Stimulated activated naive CD4-positive, alpha-beta T cell (primary cell): ENCODE measurements at places on chromosomes 1 and 21.

GRCh38 chr1:111471012-111471411 is 2.8 kb upstream of the C1orf162 start:
- peak; percentile 86 for DNase-seq

DNA sequence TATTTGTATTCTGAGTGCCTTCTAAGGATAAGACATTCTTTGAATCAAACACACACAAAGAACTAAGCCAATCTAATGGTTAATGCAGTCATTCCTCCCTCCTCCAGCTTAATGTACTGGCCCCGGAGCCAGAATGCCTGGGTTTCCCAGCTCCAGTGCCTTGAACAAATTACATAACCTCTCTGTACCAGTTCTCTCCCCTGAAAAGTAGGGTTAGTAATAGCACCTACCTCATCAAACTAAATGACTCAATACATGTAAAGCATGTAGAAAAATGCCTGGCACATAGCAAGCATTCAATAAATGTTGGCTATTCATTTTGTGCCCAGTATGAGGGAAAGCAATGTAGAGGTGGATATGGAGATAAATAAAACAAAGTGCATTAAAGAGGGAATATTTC is 14.0 kb downstream of the C1orf52 start:
- no peak for DNase-seq

GRCh38 chr21:34298534-34299167 is 65.2 kb upstream of the KCNE2 start:
- no peak for DNase-seq

GRCh38 chr1:201330541-201330940 is 46.9 kb downstream of the TNNT2 start:
- no peak for DNase-seq

- DNase-seq: peak; percentile 87
Observed at GRCh38 chr1:204520834-204521709, 4.9 kb downstream of the MDM4 start.

DNA sequence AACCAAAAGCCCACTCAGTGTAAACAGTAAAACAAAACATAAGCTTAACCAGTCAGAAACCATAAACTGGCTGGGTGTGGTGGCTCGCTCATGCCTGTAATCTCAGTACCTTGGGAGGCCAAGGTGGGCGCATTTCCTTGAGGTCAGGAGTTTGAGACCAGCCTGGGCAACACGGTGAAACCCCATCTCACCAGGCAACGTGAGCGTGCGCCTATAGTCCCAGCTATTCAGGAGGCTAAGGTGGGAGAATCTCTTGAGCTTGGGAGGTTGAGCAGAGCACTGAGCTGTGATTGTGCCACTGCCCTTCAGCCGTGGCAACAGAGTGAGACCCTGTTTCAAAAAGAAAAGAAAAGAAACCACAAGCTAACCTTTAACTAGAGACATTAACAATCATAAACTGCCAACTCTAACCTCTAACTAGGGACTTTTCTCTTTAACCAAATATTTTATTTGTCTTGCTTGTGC is 13.1 kb upstream of the PRRC2C start:
- no peak for DNase-seq

DNA sequence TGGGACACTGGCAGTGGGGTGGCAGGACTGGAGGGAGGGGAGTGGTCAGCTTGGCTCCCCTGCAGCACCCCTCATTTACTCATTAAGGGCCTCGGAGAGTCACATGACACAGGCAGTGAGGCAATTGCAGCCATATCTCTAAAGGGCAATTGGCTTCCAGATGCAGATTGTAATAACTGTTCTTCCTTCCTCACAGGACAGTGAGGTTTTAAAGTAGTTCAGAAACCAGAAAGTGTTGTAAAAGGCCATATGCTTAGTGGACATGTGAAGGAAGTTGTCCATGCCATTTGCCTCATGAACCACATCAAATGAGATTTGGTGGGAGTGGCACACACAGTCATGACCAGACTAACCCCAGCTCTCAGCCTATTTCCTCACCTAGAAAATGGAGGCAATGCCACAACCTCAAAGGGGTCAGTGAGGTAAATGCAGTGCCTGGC is 11.1 kb downstream of the MTX1 start:
- DNase-seq: no peak

DNA sequence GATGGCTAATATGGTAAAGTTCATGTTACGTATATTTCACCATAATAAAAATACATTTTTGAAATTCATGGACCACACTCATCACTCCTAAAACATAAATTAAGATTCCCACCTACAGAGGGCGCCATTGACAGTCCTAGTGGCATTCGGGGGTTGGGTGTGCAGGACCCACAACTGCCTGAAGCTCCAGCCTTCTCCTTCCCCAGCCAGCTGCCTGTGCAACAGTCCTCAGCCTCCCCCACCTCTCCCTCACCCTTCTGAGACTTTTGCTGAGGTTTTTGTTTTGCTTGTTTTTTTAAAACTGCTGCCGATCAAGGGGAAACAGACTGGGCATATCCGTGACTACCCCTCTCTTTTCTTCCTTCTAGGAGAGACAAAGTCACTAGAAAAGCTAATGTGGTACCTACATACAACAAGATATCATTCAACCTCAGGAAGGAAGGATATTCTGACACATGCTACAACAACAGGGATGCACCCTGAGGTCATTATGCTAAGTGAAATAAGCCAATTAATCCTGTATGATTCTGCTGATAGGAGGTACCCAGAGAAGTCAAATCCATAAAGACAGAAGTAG is 9.2 kb upstream of the EVA1C start:
- peak; percentile 12 for DNase-seq

- no peak for DNase-seq
Observed at GRCh38 chr1:244352156-244352830, 99.4 kb downstream of the ADSS2 start.

GRCh38 chr1:9701665-9702064 is 50.1 kb downstream of the PIK3CD start:
- DNase-seq: no peak

DNA sequence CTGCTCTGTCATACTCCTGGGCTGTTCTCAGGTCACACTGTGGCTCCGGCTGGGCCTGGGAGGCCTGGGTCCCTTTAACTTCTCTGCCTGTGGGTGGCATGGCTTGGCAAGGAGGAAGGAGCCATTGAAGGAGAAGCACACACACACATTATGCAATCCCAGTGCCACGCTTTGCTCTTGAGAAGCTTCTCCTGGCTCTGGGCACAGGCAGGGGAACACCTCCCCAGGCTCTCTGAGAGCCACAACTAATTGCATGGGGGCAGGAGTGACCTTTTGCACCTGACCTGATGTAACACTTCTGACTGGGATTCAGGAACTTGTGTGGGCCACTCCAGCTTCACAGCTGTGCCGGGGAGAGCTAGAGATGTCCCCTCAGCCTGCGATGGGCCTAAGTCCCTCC is 23.1 kb downstream of the LGR6 start:
- DNase-seq: no peak

DNA sequence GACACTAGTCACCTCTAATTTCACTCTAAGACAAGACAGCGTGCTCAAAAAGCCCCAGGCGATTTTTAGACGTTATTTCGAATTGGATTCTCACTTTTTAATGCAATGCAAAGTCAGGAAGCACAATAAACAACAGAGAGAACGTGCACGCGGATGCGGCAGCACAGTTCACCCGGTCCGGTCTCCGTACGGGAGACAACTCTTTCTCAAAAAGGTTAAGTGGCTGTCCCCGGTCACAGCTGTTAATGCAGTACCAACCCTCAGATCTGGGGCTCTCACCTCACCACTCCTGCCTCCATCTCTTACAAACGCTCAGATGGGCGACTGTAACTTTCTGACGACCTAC is 1.2 kb downstream of the HP1BP3 start:
- no peak for DNase-seq

- DNase-seq: no peak
Observed at GRCh38 chr1:171084091-171084490, 6.6 kb upstream of the FMO3 start.

DNA sequence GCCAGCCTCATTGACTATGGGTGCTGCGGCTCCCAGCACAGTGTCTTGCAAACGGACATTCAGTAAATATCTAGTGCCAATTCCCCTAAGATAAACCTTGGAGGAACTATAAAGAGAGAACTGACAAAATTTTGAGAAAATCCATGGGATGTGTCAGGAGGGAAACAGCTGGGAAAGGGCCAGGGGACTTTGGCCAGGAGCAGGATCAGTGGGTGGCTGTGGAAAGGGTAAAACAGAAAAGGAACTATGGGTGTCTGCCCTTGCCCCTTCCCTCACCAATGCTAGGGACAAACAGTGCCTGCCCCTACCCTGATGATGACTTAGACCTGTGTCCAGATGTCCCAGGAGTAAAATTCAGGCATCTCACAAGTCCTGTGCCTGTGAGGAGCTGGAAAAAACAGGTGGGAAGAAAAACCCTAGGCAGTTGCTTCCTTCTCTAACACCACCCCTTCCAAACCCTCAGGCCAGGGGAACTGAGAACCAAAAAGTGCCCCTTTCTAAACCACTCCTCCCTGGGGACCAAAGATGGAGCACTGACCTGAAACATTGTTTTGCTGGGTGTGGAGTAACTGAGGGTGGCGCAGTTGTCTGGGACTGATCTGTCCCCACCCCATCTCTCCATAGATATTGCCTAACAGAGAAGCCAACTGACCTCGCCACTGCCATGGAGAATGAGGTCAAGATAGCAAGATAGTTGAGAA is 22.1 kb upstream of the IFNAR2 start:
- no peak for DNase-seq

DNA sequence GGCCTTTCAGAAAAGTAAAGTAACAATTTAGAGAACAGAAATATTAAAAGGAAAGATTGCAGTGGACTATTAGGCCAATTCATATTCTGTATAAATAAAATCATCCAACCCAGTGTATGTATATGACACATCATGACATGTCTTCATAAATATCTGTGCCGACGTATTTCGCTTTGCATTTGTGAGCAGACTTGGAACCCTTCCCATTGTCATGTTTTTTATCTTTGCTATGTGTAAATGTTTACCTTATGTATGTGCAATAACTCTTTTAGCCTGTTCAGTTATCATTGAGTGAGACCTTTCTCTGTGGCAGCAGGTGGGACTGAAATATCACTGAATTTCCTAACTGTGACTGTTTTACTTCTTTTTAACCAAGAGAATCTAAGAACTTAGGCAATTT is 58.0 kb upstream of the FAM3B start:
- DNase-seq: no peak

DNA sequence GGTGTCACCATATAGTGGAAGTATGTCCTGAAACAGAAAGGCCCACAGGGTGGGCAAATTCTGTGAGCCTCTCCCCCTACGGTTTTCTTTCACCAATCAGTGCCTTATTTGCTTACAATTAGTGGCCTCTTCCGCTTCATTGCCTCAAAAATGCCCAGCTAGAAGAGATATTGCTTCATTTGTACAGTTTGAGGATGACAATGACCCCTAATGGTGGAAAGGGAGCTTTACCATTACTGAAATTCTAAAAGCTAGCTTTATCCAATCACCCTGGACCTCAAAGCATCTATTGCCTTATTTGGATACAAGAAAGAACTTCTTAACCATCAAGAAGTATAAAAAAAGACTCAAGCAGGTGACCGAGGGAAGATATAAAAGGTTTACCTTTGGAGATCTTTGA is 49.6 kb downstream of the LRRC71 start:
- DNase-seq: peak; percentile 15

- DNase-seq: no peak
Observed at GRCh38 chr1:234584420-234584805, 25.6 kb downstream of the IRF2BP2 start.

DNA sequence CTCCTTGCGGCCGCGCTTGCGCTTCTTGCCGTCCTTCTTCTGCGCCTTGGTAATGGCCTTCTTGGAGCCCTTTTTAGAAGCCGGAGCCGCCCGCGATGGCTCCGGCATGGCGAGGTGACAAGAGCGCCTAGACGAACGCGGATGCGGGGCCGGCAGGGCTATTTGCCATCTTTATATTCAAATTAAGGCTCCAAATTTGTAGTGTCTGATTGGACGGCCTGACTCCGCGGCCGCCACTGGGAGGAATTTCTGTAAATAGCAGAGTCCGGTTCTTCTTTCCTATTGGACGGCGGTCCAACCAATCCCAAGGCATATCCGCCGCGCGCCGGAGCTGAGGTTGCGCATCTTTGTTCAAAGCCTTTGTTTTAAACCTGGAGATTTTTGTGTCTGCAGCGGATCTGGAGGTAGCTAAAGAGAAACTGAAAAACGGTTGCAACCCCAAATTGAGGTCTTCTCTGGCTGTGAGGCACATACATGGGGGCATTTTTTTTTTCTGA is 22.6 kb upstream of the RNF187 start:
- peak; percentile 82 for DNase-seq

GRCh38 chr1:107459204-107459904 is 318.5 kb downstream of the NTNG1 start:
- no peak for DNase-seq

DNA sequence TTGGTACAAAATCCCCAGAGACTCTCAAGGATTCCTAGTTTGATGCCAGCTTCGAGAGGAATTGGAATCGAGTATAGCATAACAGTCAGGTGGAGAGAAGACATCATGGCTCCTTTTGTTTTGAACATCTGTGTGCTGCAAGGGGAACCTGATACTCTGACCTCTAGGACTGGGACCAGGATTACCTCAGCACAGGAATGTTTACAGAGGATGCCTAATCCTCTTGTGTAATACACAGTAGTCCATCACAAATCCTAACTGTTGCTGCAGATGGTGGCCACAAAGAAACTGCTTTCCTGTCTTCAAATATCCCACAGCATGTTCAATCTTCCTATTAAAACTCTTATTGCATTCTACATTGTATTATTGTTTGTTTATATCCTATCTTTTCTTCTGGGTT is 111.8 kb upstream of the PRMT6 start:
- no peak for DNase-seq
